CD4-positive, alpha-beta T cell treated with Interleukin-1 beta for 1 hour (primary cell): ENCODE measurements at places on chromosomes 3 and 15.

- DNase-seq, result no peak
These were observed 3.6 kb downstream of the TRA2B start for GRCh38 chr3:185934174-185934557.

GRCh38 chr3:37997791-37998370, 7.3 kb downstream of the VILL start:
- DNase-seq, result no peak

- no peak for DNase-seq
These were observed 4.8 kb downstream of the PAQR5 start for GRCh38 chr15:69303337-69304181.

- no peak for DNase-seq
These were observed 1.0 kb downstream of the SNX1 start for GRCh38 chr15:64096668-64097384.

- DNase-seq, result no peak
These were observed 218.8 kb upstream of the HES1 start for GRCh38 chr3:193917158-193917557.

DNA sequence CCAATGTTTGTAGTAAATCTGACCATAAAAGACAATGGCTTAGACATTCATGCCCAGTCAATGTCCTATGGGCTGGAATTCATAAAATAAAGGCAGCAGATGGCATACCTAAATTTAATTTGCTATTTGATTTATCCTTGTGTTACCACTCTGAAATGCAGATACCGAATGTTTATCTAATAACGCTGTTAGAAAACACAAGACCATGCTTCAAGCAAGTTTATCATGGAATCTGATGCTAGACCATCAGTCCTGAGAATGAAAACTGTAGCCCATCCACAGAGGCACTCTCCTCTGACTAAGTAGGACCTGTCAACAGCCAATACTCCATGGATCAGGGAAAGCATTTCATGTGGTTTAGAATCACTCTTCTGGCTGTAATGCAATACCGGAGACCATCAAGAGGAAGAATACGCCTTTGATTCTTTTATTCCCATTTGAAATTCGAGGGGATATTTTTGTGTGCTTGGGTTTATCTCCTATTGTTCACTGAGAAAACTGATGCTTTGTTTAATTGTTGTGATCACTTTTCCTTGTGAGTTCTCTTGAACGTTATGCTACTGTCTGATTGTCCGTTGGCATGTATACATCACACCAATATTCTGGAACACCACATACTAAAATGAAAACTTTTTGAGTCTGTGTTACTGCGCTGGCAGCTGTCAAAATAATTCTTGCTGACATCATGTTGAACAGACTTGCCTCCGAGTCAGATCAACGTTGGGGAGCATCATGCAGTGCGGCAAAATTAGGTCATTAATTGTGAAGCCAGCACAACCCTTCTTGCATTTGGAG, 12.1 kb upstream of the CPB1 start:
- DNase-seq, result no peak

DNA sequence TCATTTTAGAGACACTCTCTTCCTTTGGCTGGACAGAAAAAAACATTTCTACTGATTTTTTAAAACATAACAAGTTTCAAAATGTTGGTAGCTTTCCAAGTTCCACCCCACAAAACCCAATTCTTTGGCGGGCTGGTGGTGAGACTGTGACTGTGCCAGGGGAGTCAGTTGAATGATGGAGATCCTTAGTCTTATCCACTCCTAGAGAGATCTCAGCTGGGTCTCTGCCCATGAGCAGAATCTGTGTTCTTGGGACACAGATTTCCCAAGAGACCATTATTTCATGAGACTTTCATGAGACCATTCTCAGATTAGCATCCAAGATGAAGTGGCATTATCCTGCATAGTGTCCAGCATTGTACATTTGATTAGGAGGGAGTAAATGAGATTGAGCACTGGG, 135.1 kb upstream of the NPHP3 start:
- DNase-seq, result no peak

DNA sequence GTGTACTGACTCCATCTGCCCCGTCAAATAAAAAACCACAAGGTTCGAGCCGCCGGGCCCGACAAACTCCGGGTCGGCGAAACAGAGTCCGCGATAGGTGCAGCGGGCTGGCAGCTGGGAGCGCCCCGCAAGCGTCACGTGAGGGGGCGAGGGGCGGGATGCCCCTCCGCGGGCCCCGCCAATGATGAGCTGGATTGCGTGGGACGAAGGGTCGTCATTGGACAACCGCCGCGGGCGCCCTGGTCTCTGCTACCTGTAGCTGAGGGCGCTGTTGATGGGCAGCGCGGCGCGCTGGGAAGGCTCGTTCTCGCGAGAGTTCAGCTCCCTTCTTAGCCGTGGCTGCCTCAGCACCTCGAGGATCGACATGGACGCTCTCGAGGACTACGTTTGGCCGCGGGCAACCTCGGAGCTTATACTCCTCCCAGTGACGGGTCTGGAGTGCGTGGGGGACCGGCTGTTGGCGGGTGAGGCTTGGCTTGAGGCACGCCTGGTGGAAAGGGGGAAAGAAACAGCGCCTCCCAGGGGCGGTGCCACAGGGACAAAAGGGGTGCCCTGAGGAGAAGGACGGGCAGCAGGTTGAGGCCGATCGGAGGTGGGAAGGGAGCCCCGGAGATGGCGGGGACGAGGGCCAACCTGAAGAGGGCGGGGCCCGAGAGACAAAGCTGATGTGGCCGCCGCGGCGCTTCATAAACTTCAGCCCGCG, at the start of gene WDR6:
TSS of gene WDR6 (plus strand) at position 324 of the 703 bp plus-strand sequence. CDS start at position 365, 41 bp downstream.
- DNase-seq, result peak; percentile 98

DNA sequence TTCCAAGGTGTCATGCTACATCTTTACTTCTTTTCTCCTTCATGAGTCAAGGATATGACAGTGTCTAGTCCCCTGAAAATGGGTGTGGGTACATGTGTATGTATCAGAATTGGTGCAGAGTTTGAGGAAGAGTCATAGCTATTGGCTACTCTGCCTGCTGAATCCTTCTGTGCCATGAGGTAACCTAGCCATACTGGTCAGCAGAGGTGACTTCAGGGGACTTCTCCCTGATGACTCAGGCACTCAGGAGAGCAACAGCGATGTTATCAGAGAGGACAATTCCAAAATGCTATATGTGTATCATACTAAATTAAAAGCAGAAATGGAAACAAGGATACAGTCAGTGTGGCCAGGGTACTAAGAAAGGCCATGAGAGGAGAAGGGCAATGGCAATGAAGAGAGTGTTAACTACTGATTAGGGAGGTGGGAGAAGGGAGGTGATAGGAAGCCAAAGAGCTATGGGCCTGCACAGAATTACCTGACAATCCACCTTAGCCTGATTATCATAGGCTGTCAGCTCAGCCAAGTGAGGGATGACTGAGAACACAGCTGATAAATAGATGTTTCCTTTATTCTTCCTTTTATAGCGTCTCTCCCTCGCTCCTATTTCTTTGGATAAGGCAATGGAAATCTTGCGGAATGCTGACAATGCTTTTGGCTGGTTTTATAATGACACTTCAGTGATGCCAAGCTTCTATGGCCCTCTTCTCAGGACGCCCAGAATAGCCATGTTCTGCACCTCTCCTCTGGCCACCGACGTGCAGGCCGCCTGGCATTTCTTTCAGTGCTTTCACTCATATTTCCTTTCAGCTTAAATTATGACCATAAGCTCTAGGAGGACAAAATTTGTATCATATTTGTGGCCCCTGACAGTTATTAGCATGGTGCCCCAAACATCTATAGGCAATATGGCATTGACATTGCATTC, 90.6 kb downstream of the FGF12 start:
- DNase-seq, result no peak

- DNase-seq, result peak; percentile 59
These were observed 16.2 kb upstream of the XIRP1 start for GRCh38 chr3:39208463-39209055.

- DNase-seq, result no peak
These were observed 100.3 kb downstream of the ZIC1 start for GRCh38 chr3:147509448-147509847.

- no peak for DNase-seq
These were observed 35.8 kb downstream of the IQGAP1 start for GRCh38 chr15:90423801-90424319.

GRCh38 chr3:109355625-109356441, 18.5 kb upstream of the DPPA4 start:
- DNase-seq, result no peak

DNA sequence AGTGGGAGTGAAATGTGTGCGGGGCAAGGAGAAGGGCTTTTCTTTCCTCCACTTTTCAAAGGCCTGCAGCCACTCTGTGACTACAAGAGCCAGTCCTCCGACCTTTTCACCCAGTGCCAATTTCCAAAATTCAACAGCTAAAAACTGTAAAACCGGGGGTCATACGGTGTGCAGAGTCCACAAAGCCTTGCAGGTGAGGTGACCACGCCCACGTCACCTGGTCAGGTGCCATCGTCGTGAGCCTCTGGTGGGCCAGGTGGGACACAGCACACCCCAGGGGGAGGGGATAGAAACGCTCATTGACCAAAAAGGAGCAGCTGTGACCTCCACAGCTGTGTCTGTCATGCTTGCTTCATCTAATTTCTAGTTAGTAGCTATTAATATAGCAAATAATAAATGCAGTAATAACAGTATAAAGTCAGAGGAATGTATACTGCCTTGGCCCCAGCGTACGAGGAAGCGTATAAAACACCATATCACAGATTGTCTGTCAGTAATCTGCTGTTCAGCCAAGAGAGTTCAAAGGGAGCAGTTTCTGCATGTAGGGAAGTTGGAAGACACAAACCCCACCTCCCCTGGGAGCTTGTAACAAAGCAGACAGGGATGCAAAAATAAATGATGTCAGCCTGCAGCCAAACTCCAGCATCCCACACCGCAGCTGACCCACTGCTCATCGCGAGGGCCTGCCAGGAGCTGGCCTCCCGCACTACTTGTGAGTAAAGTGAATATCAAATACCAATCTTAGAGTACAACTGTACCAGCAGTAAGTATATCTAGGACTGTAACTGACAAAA, 86.7 kb downstream of the VGLL4 start:
- no peak for DNase-seq

DNA sequence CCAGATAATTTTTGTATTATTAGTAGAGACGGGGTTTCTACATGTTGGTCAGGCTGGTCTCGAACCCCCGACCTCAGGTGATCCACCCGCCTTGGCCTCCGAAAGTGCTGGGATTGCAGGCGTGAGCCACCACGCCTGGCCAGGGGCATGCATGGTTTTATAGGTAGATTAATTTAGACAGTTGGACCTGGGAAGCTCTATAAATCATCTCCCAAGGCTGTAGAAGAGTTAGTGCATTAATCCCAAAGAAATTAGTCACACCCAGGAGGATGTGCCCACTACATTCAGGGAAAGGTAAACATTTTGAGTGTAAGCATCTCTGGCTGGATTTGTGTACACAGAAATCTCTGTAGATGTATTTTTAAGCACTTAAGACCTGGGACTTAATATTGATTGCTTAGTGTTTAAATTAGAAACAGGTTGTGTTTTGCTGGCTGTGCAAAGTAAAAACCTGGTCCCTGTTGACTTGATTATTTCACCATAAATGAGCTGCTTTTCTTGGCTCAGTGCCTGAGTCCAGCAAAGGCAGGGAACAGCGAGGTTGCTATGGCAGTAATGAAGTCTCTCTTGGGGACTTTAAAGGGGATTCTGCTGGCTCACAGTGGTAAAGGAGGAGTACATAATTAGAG, 19.2 kb downstream of the EXOSC7 start:
- DNase-seq, result no peak

DNA sequence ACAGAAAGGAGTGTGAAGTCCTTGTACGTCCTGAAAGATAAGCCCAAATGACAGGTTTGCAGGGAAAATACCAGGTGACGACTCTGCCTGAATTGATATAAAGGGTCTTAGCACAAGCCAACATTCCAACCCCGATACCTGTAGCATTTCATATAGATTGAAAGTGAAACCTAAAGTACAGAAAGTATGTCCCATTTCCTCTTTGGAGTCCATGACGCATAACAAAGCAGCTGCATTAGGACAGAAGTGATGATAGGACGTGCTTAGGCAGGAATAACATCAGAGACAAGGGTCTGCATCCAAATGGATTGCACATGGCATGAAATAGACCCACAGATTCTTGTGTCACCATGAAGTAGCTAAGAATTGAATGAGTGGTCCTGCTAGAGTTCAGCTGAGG, 187.0 kb upstream of the ROBO1 start:
- DNase-seq, result no peak

GRCh38 chr3:42704136-42704841, 1.7 kb upstream of the HHATL start:
- no peak for DNase-seq

DNA sequence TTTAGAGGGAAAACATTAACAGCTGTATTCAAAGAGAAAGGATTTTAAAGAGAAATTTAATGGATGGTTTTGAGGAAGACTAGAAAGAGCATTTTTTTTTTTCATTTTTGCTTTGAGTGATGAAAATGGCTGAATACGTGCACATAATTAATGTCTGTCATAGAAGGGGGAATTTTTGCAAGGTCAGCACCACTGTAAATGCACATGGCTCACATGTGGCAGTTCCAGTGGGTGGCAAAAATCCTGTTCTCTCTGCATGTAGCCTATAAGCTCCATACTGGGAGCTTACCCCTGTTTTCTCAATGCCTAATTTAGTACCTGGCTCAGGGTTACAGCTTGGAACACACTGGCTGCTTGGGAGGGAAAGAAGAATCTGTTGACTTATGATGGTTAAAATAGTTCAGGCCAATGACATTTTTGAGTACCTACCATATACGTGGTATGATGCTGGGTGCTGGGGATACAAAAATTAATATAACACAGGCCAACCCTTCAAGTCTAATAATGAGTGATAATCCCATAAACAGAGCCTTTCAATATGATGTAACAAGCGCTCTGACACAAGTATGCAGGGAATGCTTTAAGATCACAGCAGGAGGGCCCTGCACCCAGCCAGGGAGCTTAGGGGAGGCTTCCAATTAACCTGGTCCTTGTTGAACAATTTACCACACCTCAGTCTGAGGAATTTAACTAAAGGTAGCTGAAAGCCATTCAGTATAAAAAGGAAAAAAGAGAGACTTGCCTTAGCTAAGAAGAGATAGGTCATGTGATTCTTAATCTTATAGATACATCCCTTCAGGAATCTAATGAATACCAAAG, 33.0 kb downstream of the HSPBAP1 start:
- DNase-seq, result no peak

- DNase-seq, result no peak
These were observed 27.8 kb upstream of the ALDH1L1 start for GRCh38 chr3:126208182-126208581.

DNA sequence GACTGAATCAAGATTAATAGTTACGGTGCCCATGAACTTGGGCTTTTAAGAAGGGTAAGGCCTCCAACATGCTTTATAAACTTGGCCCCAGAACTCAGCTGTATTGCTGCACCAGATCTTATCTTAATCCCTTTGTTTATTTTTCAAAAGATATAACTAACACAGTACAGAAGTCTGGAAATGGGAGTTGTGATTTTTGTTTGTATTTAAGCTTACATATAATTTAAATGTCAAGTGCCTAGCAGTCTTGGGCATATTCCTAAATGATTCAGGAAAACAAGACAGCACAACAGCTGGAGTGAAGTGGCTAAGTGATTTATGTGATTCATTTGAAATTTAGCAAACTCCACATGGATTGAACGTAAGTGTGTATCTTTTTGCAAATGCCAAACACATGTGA, 56.2 kb downstream of the NBEAL2 start:
- no peak for DNase-seq

DNA sequence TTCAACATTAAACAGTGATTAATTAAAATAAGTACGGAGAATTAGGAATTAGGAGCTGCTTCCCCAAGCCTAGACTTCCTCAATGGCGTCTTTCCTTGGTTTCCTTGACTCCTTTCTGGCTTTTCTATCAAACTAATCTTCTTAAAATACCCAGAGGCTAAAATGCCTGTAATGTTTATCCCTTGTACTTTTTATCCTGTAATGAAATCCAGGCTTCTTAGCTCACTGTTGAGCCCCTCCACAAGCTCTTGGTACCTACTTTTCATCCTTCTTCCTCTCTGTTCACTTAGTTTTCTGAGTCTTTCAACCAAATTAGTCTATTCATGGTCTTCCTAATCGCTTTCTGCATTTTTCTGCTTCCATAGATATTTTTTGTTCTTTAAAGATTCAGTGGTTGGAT, 6.9 kb upstream of the UBE2E1 start:
- DNase-seq, result no peak
